ENCODE measurements at places on chromosomes 16 and 17.
A peak's percentile ranks its signal among the peaks of the same experiment; 100 is the strongest.

DNA sequence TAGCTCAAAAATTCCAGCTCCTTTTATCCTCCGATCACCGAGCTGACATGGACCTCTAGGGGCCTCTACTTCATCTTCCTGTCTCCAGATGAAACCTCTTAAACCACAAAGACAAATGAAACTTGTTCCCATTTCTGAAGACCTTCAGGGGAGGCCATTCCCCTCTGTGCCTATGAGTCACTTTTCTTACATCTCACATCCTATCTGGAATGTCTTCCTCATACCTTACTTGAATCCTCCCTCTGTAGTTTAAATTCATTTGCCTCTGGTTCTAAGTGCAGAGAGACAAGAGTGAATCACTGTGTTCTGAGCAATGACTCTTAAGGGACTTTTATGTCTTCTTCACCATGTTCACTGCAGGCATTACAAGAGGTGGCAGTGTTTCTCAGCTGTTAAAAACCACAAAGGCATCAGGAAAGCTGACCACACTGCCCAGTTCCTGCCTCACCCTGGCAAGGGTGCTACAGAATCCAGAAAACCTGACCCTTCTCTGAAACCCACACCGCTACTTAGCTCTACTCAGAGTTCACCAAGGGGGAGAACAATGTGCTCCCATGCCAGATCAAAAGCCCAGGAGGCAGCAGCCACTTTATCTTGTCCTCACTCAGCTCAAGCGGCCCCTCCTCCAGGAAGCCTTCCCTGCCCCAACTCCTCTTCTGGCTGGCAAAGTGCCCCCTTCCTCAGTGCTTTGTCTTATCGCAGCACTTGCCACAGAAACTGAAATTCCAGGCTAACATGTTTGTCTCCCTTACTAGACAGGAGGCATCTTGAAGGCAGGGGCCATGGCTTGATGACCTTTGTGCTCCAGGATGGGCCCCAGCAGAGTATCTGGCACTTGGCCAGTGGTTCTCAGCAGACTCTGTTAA is 6.4 kb downstream of the CUEDC1 start:
- peak; percentile 76 for DNase-seq

DNA sequence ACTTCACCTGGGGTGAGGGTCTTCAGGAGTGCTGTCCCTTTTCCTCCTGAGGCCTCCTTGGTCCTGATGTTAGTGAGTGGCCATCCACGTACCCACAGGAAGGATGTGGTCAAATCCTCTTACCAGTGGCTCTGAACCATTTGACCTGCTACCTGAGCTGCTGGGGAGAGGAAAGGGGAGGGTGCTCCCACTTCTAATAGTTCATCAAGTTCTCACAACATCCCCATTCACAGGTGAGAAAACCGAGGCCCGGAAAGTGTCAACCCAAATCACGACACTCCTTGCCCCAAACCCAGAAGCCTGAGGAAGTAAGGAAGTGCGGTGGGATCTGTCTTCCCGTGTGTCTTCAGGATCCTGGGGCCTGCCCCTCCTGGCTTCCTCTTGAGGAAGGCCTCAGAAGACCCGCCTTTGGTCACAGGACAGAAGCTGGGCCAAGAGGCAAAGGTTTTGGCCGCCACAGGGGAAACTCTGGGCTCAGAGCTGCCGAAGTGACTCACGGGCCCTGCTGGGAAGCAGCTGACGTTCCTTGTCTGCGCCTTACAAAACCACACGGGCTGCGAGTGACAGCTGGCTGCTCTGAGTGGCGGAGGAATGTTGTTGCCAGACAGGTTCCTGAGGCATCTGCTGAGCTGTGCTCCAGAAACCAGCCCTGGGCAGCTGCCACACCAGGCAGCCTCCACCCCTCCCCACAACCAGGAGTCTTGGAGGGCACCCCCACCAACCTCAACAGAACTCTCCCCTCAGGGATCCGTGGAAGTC is 13.9 kb upstream of the KIFC3 start:
- DNase-seq: peak; percentile 35

DNA sequence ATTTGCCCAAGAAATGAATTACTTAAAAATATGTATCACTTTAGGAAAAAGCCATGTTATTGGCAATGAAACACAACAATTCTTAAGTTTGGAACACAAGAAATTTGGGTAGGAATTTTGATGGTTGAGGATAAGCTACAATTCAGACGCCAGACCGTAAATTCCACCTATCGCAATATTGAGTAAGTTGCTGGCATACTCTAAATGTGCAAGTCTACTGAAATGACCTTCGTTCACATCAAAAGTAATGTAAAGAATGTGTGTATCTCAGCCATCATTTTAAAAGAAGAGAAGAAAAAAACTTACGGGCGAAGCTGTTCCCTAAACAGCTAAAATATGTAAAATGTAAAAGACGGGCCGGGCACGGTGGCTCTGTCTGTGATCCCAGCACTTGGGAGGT is 33.4 kb downstream of the UBE2G1 start:
- DNase-seq: no peak

DNA sequence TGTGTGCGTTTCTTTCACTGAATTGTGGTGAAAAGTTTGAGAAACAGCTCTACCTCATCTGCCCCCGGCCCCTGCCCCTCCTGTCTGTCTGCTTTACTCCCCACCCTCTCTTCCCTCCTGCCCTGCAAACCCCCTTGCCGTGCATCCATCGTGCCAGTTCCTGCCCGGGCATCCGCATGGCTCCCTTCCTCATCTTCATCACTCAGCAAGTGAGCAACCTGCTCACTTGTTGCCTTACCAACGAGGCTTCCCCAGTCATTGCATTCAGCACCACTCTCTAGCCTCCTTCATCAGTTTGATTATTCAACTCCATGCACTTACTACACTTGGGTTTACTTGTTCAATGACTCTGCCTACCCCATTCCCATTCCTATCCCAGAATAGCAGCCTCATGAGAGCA is 34.8 kb upstream of the SDK2 start:
- no peak for DNase-seq

- no peak for DNase-seq
These were observed 274.0 kb downstream of the PHKB start for GRCh38 chr16:47734987-47735594.

- no peak for DNase-seq
These were observed 419.8 kb upstream of the DYNLRB2 start for GRCh38 chr16:80120899-80121521.

- no peak for DNase-seq
These were observed 4.1 kb upstream of the SLFN5 start for GRCh38 chr17:35238821-35239220.

DNA sequence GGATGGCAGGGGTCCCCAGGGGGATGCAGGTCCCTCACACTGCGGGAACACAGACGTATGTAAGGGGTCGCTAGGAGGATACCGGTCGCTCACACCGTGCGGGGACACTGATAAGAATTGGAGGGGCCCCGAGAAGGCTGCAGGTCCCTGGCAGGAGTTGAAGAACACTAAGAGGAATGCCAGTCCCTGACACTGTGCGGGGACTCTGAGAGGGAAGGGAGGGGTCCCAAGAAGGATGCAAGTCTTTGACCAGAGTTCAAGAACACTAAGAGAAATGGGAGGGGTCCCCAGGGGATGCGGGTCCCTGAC is 510 bp downstream of the ERCC4 start:
- DNase-seq: no peak

- DNase-seq: no peak
These were observed 100.7 kb upstream of the CHMP6 start for GRCh38 chr17:80890921-80891396.

DNA sequence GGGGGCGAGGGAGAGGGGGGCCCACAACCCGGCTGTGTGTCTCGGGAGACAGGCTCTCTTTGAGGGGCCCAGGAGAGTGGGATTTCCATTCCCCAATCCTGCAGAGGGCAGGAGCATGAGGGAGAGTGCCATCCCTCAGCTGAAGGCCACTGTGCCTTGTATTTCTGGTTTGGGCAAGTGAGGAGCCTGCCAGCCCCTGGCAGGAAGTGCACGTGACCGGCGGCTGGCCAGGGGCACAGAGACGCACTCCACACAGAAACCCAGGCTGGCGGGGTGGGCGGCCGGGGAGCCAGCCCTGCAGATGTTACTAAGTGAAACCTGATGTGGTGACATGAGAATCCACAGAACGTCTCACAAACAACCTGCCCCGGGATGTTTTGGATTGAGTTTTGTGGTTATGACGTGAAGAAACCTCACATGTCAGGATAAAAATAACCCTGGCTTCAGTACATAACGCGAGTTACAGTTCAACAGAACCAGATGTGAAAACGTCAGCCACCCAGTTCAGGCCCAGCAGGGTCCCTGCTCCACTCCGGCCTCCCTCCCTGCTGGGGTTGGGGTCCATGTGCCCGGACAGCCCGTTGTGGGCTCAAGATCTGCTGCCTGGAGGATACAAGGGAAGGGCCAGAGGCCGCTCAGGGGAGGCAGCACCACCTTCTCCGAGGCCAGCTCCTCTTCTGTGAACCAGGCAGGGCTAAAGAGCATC is 51.7 kb upstream of the MTSS2 start:
- DNase-seq: no peak

DNA sequence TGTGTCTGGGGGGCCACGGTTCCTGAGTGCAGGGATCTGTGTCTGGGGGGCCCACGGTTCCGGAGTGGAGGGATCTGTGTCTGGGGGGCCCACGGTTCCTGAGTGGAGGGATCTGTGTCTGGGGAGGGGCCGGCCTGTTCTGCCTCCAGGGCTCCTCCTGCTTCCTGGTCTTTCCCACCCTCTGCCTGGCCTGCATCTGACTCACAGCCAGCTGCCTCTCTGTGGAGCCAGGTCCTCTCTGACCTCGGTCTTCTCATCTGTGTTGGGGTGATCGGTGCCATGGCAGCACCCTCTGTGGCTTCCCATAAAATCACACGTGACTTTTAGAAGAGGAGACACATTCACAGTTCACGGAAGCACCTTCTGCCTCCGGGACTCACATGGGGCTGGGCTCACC is 50.3 kb downstream of the ZFPM1 start:
- DNase-seq: no peak

DNA sequence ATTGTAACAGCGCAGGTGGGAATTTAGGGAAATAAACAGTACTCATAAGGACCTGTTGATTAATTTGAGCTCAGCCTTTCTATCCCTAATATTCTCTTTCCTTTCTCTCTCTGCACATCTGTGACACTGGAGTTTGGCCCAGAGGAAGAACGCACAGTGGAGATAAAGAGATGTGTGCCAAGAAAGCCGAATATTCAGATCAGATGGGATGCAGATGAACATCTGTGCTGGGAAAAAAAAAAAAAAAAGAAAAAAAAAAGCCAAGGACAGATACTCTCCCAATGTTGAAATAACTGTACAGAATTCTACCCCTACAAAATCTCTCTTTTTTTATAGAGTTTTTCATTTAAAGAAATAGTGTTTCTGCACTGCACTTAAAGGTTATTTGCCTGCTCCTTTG is 485.4 kb downstream of the KCNJ2 start:
- no peak for DNase-seq

DNA sequence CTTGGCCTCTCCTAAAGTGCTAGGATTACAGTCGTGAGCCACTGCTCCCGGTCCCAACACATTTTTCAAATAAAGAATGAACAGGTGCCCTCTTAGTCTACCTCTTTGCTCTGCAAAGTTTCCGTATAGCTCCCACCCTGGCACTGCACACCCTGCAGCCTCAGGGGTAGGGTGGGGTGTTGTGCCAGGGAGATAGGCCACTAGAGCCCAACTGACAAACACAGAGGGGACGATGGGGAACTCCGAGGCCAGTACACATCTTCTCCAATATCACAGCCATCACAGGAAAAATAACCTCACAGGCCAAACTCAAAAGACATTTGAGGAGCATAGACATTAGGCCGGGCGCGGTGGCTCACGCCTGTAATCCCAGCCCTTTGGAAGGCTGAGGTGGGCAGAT is 2.7 kb upstream of the SLC12A4 start:
- no peak for DNase-seq

- no peak for DNase-seq
These were observed 1.4 kb downstream of the TRAF4 start for GRCh38 chr17:28744972-28745785.

DNA sequence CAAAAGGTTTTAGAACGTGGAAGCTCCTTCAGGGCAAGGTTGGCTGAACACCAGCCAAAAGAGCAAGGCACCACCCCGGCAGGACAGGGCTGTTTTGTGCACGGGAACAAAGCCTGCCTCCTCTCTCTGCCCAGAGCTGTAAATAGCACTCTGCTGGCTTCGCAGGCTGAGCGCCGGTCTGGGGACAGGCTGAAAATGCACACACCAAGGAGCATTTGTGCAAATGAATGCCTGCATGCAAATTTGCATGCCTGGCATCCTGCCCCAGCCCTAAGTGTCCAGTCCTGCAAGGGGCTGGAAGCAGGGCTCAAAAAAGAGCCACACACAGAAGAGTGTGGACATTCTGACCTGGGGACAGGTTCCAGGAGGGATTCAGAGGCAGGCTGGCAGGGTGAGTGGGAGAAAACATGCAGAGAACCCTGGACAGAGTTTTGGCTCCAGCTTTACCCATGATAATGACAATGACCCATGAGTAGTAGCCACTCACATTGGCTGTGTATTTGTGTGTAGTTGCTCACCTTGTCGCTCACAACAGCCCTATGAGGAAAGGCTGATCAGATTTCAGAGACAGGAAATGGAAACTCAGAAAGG is 11.7 kb downstream of the ABAT start:
- DNase-seq: no peak

GRCh38 chr16:68149596-68149995 is 64.4 kb downstream of the NFATC3 start:
- DNase-seq: no peak

- no peak for DNase-seq
These were observed 22.5 kb upstream of the CACNG1 start for GRCh38 chr17:67021743-67022450.

- DNase-seq: peak; percentile 92
These were observed 22.2 kb downstream of the CLTC start for GRCh38 chr17:59641799-59642484.

GRCh38 chr16:11618107-11618717 is 31.5 kb upstream of the LITAF start:
- no peak for DNase-seq

DNA sequence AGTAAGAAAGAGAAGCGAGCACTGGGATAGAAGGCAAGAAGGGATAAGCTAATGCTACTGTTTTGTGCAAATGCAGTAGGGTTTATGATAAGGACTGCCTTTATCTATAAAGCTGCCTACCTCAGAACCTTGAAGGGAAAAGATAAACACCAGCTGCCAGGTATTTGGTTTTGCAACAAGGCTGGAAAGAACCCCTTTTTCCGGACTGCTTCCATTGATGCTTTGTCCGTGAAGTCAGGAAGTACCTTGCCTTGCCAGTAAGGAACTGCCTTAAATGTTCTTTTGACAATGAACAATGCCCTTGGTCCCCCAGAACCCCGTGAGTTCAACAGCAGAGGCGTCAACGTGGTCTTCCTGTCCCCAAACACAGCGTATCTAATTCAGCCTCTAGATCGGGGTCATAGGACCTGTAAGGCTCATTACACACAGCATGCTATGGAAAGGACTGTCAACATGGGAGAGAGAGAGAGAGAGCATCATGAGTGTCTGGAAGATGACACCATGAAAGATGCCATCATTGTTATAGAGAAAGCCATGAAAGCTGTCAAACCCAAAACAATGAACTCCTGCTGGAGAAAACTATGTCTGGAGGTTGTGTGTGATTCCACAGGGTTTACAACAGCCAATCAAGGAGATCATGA is 113.4 kb downstream of the ANKRD11 start:
- DNase-seq: no peak

Measured in AML-193 (cell line).